ENCODE measurements at places on chromosomes 16 and 17.

- DNase-seq, result no peak
These were observed 65.9 kb upstream of the NKD1 start for GRCh38 chr16:50482271-50482670.

DNA sequence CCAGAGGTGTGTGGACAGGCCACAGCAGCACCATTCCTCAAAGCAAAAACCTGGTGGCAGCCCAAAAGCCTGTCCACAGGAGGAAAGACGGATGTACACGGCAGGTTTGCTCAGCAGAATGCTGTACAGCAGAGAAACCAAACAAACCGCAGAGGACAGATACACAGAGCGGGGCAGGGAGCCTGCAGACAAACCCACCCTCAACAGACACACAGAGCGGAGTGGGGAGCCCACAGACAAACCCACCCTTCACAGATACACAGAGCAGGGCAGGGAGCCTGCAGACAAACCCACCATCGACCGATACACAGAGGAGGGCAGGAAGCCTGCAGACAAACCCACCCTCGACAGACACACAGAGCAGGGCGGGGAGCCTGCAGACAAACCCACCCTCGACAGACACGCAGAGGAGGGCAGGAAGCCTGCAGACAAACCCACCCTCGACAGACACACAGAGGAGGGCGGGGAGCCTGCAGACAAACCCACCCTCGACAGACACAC is 53.0 kb upstream of the METRNL start:
- DNase-seq, result no peak

DNA sequence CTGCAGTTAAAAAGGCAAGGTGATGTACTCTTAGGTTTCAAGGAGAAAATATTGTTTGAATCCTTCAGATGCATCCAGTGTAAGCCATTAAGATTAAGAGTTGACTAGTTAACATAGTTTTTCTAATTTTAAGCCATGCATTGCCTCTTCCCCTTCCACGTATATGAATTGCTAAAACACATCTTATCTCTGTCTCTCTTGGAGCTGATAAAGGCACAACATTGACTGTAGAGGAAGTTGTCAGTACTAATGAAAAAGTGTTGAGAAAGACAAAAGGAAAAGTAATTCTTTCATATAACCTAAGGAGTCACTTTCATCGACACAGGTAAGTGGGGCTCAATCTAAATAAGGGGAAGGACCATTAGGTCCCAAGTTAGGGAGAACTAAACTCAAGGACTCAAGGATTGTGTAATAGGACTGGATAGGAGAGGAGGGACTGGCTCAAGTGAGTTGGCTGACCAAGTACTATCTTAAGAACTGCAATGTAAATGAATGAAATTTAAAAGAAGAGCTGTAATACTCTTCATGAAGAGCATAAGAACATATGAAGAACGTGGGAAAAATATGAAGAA is 55.6 kb downstream of the GRB7 start:
- DNase-seq, result no peak

DNA sequence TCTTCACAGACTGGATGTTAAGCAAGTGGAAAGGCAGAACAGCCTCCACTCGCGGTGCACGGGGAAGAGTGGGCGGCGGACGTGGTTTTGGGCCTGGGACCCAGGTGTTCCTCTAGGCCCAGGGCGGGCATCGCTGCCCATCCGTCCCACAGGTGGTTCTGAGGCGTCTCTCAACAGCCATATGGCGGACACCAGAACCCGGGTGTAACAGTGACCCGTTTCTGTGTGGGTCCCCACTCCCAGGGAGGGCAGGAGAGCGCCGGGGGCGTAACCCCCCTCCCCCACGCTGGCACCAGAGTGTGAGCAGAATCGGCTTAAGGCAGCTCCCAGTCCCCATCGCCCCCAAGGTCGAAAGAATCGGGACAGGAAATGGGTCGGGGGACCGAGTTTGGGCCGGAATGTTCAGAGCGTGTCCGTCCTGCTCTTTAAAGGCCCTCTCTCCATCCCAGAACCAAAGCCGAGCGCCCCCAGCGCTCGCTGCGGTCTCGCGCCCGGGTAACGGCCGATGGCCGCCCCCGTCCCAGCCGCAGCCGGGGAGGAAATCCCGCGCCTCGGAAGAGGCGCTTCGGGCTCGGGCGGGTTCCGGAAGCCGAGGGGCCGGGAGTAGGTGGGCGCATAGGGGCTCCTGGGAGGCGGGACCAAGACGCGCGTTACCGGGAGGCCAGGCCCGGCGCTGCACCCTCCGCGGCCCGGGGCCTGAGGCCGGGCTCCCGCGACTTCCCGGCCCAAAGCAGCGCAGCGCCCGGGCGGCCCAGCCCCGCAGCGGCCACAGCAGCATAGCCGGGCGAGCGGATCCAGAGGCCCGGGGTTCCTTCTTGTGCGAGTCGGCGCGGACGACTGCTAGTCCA is at the start of gene TK2:
TK2 (minus strand) TSS at position 839 of the 848 bp plus-strand sequence; CDS start at position 778, 61 bp downstream.
- DNase-seq, result peak; percentile 38

GRCh38 chr16:85788819-85789218 is 10.5 kb downstream of the EMC8 start:
- no peak for DNase-seq

GRCh38 chr16:84753412-84754326 is 53.9 kb downstream of the USP10 start:
- no peak for DNase-seq

GRCh38 chr16:87100306-87101058 is 216.7 kb downstream of the C16orf95 start:
- DNase-seq, result no peak

DNA sequence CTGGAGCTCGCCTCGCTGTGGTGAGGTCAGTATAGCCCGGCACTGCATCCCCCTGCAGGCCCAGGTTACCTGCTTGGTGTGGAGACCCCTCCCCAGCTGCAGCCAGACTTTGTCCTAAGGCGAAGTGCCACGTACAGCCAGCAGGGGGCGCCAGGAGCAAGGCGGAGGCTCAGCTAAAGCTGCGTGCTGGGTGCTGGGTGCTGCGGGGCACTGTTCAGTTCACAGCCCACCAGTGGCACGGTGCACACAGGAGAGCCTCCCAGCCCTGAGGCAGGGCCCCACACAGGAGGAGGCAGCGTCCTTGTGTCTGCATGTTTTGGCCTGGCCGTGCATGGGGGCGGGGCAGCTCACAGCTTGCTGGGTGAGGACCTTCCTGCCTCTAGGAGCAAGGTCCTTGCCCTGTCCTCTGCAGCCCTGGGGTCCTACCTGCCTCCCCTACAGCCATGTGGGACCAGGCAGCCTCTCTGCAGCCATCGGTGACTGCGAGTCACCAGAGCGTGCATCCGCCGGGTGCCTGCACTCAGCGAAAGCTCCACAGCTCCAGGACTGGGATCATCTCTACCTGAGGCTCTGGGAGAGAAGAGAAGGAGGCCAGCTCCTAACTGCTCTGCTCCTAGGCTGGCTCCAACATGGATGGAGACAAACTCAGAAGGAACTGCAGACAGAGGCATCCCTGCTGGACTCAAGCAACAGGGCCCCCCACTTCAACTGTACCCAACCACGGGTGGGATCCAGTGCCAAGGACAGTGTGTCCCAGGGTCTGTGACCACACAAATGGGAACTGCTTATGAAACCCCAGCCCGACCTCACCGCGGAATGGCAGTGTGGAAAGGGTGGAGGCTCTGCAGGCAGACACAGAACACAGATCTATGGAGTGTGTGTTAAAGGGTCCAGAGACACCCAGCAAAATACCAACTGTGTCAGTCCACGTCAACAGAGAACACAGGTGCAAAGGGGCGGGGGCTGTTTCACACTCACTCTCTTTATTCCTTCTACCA is 19.0 kb downstream of the SLC7A5 start:
- peak; percentile 73 for DNase-seq

DNA sequence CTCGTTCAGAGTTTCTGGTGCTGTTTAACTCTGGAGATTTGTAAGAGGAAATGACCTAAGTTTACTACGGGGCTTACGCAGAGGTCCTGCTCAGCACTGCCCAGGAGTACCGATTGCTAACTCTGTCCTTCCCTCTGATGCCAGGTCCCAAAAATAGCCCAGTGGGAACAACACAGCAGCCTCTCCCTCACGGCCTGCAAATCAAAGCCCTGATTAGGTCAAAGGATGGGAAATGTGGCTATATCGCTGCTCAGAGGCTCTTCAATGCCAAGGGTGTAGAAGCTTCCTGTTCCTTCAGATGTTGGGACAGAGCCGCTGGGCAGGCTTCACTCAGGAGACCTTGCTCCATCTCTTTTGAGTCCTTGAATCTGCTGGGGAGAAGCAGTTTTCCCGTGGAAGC is 174.2 kb upstream of the KCNJ16 start:
- DNase-seq, result no peak

DNA sequence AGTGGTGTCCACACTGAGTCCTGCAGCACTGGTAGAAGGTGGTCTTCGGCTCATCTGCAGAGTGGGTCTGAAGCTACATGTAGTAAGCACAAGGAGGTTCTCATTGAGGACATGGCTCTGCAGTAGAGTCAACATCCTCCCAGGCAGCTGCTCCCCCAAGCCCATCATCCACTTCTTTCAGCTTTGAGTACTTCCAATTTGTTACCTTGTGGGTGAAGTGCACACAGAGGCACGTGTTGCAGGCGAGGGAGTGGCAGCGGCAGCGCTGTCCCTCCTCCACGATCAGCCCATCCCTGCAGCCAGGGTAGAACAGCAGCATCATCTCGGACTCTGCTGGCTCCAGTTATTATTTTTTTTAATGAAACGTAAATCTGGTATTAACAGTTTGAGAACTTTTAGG is 1.8 kb upstream of the SSTR2 start:
- no peak for DNase-seq

DNA sequence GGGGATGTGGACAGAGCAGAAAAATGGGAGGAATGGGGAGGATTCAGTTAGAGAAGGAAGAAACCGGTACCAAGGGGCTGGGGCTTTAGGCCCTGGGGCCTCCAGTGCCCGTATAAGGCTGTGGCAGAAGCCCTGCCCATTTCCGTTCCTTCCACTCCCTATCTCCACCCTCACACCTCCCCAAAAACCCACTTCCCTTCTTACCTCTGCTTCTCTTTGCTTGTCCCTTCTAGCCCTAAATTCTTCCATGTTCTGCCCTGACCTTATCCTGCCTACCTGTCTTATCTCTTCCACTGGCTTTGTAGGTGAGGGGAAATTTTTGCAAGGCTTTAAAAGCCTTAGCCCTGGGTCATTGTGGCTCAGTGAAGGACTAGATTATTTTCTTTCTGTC is 4.1 kb downstream of the RNF167 start:
- DNase-seq, result peak; percentile 62

- peak; percentile 72 for DNase-seq
These were observed 989 bp upstream of the DUSP14 start for GRCh38 chr17:37488607-37489196.
